H54 (cell line): ENCODE measurements at places on chromosomes 13 and 19.

DNA sequence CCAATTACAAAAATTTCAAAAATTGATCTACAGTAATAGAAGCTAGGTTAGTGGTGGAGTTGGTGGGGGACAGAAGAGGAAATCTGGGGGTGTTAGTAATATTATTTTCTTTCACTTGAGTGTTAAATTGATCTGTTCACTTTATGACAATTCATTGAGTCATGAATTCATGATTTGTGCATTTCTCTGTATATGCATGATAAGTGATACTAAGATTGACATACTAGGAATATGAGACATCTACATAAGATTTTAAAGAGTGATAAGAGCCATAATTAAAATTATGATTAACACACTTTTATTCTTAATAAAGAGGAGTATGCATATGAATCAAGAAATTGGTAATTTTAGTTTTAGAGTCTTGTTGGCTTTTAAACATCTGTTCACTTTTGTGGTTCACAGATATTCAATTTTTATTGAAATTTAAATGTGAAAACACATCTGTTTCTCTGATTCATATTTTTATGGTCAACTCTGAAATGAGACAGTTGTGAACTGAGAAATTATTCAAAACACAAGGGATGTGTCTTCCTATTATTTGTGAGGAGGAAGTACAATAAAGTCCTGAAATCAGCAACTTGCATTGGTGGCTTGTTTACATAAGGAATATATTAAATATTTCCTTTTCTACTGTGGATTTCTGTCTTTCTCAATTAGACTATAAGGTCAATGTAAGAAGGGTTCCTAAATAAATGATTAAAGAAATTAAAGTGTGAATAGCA lies 196.5 kb downstream of the ITGBL1 start:
- no peak for DNase-seq

- DNase-seq: no peak
Observed at GRCh38 chr19:51468545-51468920, 9.8 kb upstream of the CEACAM18 start.

GRCh38 chr19:58033741-58034476 lies at the start of gene ZSCAN1:
ZSCAN1 (plus strand) TSS chr19:58034025; CDS start chr19:58037837, 3,812 bp downstream.
- no peak for DNase-seq

GRCh38 chr19:8609279-8610040 lies 1.1 kb downstream of the ADAMTS10 start:
- peak; percentile 52 for DNase-seq

DNA sequence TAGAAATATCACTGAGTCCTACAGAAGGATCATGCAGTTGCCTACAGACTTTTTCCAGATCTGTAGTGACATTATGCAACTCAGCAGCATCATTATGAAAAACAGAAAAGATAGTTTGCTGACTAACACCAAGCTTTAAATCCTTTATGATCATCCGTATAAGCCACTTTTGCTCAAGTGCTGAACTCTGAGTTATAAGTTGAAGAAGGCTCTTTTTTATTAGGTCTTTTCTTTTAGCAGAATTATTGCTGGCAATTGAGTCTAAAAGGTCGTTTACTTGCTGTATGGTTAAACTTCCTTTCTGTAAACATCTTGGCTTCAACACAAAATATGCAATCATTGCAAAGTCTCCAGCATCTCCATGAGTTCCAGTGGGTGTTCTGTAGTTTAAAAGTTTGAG lies 4.8 kb downstream of the LIG4 start:
- DNase-seq: no peak

DNA sequence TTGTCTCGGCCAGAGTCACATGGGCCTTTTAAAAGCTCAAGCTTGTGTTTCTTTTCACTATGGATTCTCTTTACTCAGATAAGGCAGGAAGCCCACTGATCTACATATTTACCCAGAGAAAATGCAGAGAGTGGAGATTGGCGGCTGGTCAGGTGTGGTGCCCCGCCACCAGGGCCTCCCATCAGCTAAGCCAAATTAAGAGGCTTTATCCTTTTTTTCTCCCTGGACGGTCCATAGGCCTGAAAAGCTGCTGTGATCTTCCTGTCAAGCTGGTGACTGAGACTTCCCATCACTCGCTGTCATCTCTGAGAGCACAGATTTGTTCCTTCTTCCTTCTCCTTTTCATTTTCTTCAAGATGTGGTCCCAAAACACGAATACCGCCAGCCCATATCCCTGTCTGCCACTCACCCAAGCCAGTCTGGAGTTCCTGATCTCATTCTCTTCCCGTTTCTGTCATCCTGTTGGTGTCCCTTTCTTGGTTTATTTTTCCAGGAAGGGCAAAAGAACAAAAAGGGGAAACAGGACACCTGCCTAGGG lies 1.9 kb downstream of the SAFB start:
- DNase-seq: no peak

- peak; percentile 15 for DNase-seq
Observed at GRCh38 chr13:35994131-35994966, 136.8 kb downstream of the DCLK1 start.

GRCh38 chr19:39190768-39191167 lies 6.0 kb upstream of the NCCRP1 start:
- no peak for DNase-seq

- no peak for DNase-seq
Observed at GRCh38 chr13:80237646-80238045, 103.3 kb downstream of the SPRY2 start.

- DNase-seq: no peak
Observed at GRCh38 chr13:77391475-77391874, 64.6 kb upstream of the MYCBP2 start.

DNA sequence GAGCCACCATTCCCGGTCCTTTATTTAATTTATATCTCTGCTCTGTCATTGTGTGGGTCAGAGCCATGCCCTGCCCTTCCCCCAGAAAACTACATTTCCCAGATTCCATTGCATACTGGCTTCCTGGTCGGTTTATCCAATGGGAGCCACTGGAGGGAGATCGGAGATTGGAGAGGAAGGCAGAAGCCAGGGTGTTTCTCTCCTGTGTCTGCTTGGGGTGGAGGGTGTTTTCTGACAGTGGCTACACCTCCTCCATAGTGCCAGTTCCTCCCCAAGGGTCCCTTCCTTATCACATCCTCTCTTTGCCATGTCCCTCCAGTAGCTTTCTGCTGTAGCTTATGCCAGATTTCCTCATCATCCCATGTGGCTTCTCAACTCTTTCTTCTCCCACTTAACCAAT lies 19.0 kb downstream of the OLFM2 start:
- peak; percentile 93 for DNase-seq

- DNase-seq: no peak
Observed at GRCh38 chr13:113548171-113548641, 36.3 kb upstream of the TFDP1 start.

GRCh38 chr13:113938246-113938645 lies 35.6 kb downstream of the C13orf46 start:
- no peak for DNase-seq

- no peak for DNase-seq
Observed at GRCh38 chr19:13024126-13024950, 29.1 kb downstream of the NFIX start.

DNA sequence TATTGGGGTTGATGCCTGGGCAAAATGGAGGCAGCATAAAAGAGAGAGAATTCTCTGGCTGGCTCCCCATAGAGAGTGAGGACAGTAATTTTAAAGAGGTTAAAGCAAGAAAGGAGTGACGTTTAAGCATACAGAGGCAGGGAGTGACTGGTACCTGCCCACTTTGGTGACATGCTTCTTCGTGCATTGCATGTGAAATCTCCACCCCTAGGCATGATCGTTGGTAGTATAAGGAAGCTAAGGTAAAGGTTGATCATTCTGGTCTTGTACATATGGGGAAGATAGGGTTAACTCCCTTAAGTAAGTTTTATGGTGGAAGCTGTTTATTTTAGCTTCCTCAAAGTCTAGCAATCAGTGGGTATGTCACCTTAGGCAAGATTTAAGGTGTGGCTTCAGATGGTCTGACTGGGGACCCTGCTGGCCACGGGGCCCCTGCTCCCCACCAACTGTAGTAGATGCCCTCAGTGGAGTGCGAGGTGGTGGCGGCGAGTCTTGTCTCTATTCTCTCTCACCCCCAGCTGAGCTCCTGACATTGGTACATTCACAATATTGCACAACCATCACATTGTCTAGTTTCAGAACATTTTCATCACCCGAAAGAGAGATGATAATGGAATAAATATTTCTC lies 797.5 kb upstream of the SPRY2 start:
- no peak for DNase-seq

DNA sequence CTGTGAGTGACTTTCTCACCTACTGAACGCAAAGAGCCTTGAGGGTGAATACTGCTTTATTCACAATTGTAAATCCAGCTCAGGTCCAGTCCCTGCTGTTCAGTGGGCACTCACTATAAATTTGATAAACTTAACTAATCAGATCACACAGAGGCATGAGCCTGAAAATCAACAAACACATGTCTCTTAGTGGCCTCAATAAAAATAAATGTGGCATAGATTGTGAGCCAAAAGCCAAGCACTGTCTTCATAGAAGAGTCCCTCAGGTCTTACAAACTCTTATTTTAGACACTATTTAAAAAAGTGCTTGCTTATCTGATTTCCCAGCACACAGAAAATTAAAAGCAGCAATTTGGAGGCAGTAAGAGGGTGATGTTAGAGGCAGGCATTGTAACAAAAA lies 957.7 kb downstream of the SLITRK5 start:
- DNase-seq: no peak

DNA sequence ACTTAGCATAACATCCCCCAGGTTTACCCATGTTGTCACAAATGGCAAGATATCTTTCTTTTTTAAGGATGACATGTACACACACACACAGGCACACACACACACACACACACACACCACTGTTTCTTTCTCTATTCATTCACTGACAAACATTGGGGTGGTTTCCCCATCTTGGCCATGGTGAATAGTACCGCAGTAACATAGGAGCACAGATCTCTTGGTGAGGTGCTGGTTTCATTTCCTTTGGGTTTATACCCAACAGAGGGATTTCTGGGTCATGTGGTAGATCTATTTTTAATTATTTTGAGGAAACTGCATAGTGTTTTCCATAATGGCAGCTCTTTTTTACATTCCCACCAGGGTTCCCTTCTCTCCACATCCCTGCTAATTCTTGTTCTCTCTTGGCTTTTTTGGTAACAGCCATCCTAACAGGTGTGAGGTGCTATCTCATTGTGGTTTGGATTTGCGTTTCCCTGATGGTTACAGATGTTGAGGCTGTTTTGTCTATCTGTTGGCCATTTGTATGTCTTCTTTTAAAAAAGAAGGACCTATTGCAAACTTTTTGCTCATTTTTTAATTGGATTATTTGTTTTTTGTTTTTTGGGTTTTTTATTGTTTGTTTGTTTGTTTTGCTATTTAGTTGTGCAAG lies 251.7 kb upstream of the IRS2 start:
- DNase-seq: no peak

GRCh38 chr19:21101521-21102242 lies 19.7 kb downstream of the ZNF714 start:
- no peak for DNase-seq

- DNase-seq: no peak
Observed at GRCh38 chr19:32977280-32977679, 5.2 kb downstream of the FAAP24 start.

DNA sequence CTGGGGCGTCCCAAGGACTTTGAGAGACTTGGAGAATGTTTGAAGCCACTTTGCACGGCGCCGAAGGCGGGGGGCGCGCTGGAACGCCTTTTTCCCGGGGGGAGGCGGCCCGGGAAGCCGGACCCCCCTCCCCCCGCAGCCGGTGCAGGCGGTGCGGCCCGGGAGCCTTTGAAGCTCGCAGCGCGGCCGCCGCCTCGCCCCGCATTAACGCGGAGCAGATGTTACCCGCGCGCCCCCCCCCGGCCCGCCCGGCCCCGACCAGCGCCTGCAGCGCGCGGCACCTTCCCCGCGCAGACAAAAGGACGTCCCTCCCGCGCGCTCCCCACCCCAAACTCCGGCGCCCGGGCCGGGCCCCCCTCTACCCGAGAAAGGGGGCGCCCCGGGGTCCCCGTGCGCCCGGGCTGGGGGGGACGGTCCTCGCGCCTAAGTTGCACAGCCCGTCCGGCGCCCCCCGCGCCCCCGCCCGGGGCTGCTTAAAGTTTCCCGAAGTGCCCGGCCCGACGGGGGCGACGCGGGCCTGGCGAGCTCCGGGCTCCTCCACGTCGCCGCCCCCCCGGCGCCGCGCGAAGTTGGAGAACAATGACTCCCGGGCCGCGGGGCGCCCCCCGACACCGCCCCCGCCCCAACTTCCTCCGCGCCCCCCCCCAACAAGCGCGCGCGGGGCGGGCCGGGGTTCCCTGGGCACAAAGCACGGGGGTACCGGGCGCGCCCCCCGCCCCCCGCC lies 685 bp downstream of the TCF3 start:
- DNase-seq: no peak
